AG10803 (cell line): ENCODE measurements at places on chromosomes 7 and 10.

DNA sequence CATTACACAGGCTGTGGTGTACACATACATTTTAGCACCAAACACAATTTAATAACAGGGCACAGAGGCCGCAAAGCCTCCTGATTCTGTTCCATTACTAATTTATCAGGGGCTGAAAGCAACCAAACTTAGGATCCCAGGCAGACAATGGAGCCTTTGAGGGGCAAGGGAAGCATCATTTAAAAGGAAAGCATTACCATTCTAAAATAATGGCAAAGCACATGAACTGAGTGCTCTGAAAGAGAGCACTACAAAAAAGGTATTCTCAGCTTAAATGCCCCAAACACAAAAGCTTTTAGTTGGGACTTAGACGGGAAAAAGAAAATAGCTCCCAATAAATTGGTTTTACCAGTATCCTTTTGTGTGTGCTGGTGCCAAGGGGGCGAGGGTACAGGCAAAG, 282.0 kb upstream of the ETV1 start:
- DNase-seq: no peak

DNA sequence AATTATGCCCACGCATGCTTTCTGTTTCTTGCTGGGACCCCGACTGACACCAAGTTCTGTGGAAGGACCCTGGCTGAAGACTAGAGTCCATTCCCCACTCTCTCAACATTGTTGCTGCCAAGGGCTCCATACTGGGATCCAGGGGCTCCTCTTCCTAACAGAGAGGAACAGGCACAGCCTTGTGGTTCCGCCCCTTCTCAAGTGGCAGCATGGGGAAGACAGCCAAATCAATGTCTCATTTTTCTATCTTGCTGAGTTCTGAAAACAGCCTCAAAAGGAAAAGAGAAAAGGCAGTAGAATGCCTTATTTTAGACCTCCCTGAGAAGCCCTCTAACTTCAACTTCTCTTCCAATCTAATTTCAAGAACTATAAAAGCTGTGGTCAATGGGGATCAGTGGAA, 23.7 kb upstream of the LAMB1 start:
- no peak for DNase-seq

DNA sequence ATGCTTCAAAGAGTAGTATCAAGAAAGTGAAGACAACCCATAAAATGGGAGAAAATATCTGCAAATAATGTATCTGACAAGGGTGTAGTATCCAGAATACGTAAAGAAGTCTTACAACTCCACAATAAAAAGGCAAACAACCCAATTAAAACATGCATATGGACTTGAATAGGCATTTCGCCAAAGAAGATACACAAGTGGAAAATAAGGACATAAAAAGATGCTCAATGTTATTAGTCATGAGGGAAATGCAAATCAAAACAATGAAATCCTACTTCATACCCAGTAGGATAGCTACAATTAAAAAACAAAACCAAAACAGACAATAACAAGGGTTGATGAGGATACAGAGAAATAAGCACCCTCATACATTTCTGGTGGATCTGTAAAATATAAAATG, 79.2 kb downstream of the NUDCD3 start:
- peak; percentile 8 for DNase-seq

GRCh38 chr10:44962870-44963738, 3.5 kb downstream of the RASSF4 start:
- no peak for DNase-seq

GRCh38 chr7:116161728-116162127, 48.6 kb upstream of the TES start:
- DNase-seq: peak; percentile 18

- DNase-seq: no peak
Measured at GRCh38 chr7:112162142-112162766, 43.9 kb downstream of the DOCK4 start.

DNA sequence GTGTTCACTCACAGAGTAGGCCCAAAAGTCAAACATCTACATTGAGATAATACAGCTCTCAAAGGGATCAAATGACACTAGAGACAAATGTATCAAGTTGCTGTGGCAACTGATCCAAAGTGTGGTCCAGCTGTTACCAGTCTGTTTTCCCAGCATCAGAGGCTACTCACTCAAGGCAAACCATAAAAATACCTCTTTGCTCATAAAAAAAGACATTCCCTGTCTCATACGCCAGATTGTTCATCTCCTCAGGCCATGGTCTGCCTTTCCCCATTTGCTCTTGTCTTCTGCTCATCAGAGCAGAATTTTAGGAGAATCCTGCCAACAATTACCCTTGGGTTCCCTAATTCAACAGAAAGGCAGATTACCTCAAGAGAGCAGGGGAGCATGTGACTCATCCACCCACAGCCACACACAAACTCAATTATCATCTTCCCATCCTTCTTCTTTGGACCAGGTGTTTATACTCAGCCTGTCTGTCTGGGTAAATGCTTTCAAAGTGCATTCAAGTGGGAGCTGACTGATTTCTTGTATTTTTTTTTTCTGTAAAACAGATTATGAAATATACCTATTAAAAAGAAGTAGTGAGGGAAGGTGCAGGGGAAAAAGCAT, 226.5 kb upstream of the HPS1 start:
- DNase-seq: no peak

- peak; percentile 52 for DNase-seq
Measured at GRCh38 chr7:55571511-55572377, 558 bp downstream of the VOPP1 start.

GRCh38 chr10:72846238-72846637, 47.3 kb upstream of the OIT3 start:
- DNase-seq: peak; percentile 51

GRCh38 chr7:18064242-18064838, 36.7 kb upstream of the PRPS1L1 start:
- DNase-seq: peak; percentile 5

DNA sequence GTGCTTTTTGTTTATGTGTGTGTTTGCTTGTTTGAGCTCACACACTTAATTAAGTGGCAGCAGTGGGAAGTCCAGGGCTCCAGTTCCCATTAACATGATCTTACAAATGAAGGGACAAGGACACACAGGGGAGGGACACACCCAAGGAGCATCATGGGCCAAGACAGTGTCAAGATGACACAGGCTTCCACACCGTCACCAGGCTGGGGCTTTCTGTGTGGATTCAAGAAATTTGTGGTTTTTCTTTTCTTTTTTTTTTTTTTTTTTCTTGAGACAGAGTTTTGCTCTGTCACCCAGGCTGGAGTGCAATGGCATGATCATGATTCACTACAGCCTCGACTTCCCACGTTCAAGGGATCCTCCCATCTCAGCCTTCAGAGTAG, 173.6 kb downstream of the KIAA1217 start:
- no peak for DNase-seq

GRCh38 chr10:7070950-7071349, 339.9 kb downstream of the SFMBT2 start:
- no peak for DNase-seq

- no peak for DNase-seq
Measured at GRCh38 chr7:142134909-142135308, 23.4 kb downstream of the MGAM2 start.

DNA sequence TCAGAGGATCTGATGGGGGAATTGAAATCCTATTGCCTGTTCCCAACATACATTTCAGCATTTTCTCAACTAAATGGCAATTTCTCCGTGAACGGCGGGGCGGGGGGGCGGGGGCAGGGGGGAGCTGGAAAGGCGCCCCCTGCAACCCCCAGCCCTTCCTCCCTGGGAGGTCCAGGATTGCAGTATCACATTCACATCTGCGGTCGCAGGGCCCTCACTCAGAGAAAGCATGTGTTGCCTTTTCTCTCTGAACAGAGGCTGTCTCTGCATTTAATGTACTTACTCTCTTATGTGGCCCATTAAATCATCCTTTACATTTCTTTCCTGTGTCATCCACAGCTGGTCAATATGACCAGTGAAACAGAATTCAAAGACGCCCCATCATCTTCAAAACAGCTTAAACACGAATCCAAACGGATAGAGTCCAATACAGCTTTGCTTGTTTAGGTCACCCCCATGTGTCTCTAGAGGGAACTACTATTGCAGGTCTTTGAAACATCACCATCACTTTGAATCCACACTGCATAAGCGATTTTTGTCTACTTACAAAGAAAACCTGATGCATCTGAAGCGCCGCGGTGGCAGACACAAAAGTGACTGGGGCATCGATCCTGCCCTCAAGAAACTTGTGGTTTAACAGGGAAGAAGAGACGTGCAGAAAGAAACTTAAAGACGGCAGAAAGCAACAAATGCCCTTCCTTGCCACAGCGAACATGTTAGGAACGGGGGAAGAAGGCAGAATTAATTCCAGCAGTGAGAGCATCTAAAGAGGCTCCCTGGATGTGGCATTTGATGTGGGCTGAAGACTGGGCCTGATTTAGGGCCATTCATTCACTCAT, 17.0 kb upstream of the ECHDC3 start:
- peak; percentile 71 for DNase-seq

- peak; percentile 56 for DNase-seq
Measured at GRCh38 chr10:63866075-63866746, 345.0 kb downstream of the REEP3 start.

DNA sequence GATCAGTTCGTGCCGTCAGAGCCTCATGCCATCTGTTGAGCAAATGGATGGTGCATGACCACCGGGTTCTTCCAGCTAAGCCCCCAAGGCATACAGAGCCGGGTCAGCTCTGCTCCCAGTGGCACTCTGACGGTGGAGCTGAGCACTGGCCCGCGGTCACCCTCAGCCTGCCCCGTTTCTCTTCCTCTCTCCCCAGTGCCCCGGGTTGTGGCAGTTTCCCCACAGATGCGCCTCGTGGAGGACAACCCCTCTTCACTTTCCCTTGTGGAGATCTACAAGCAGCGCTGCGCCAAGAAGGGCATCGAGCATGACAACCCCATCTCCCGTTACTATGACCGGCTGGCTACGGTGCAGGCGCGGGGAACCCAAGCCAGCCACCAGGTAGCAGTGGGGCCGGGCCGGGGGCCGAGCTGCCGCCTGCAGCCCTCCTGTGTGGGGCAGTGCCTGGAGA, 129.9 kb downstream of the TRRAP start:
- DNase-seq: no peak

- DNase-seq: no peak
Measured at GRCh38 chr10:86868353-86868752, 89.1 kb downstream of the MMRN2 start.

DNA sequence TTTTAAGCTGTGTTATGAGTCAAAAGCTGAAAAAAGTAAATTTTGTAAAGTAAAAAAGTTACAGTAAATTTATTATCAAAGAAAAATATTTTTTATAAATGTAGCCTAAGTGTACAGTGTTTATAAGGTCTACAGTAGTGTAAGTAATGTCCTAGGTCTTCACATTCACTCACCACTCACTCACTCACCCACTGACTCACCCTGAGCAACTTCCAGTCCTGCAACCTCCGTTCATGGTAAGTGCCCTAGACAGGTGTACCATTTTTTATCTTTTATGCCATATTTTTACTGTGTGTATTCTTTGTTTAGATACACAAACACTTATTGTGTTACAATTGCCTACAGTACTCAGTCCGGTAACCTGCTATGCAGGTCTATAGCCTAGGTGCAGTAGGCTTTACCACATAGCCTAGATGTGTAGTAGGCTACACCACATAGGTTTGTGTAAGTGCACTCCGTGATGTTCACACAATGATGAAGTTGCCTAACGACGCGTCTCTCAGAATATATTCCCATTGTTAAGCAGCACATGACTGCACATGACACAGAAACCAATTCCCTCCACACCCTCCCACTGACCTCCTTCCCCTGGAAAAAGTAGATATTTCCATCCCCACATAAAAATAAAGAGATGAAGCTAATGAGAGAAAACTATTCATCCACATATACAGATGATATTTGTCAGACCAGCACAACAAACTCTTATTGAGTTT, 44.8 kb upstream of the FGL2 start:
- DNase-seq: no peak

DNA sequence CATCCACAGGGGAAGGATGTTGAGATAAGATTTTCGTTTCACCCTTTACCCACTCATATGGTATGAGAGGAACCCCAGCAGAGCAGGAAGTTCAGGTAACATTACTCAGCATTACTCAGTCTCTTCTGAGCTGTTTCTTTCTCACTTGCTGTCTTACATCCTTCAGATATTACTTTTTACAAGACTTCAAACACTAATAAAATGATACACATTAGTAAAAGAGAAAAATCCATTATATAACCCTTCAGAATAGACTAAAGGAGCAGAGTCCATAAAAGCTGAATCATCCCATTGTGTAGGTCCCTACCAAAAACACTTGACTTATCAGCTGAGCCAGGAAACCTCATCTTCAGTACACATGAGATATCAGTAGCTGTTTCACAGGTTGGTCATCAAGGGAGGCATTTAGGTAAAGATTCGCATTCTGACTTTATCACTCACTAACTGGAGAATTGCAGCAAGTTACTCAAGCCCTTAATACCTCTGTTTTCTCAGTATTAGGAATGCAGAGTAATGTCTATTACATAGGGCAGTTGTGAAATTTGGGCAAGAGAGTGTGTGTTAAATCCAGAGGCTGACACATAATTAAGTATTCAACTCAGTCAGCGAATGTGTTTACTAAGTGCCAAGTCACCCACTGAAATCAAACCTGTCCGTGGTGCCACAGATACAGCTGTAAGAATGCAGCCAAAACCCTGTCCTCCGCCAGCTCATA, 44.7 kb downstream of the KLF6 start:
- DNase-seq: peak; percentile 91

- DNase-seq: no peak
Measured at GRCh38 chr10:77038407-77038806, 599.2 kb downstream of the KCNMA1 start.

- DNase-seq: no peak
Measured at GRCh38 chr10:118952493-118953295, 76.8 kb upstream of the NANOS1 start.

- DNase-seq: peak; percentile 29
Measured at GRCh38 chr10:35487336-35488034, 117.7 kb upstream of the GJD4 start.

DNA sequence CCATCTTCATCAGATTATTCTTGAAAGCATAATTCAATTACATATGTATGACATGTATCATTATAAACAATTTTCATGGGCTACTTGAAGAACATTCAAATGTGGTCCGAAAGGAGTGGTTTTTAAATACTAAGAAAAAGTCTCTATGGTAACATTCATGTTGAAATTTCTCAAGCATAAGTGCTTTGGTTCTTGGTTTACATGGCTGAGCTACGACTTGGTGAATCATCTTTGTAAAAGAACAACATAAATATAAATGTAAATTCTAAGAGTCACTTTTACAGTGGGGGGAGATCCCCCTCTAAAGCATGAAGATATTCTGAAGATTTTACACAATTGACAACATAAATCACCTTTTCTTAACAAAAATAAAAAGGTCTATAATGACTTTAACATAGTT, 118.6 kb downstream of the MAGI2 start:
- DNase-seq: no peak
